ENCODE measurements at places on chromosomes 4 and X.

DNA sequence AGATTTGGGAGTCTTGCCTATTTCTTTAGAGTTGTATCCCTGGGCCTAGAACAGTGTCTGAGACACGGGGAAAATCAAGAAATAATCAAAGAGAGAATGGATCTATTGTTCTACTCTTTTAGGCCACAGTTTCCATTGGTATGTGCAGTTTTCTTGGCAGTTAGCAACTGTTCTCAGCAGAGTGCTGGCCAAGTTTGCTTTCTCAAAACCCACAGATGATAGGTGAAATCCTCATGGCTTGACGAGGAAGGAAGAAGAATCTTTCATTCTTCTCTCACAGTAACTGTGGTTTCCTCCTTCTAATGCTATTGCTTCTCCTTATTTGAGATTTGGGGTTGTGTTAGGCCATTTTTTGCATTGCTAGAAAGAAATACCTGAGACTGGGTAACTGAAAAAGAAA, 42.2 kb downstream of the AGA start:
- no peak for DNase-seq

DNA sequence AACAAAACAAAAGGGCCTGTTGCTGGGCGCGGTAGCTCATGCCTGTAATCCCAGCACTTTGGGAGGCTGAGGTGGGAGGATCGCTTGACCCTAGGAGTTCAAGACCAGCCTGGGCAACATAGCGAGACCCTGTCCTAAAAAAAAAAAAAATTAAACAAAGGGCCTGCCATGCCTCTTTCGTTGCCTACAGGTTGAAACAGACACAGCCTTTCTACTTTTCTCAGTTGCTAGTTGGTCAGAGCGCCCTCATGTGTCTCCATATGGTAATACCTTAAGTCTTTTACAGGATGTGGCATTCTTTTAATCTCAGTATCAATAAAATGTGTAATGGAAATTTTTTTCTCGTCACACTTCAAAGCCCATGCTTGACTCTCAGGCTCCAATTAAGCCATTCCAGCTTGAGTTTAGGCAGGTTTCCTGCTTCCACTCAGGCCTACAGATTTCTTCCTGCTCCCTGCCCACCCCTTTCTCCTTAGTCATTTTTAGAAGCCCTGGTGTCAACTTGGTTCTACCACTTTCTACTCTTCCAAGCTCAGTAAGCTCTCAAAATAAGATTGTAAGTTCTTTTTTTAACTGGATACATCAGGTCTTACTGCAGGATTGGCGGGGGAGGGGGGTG, 4.6 kb upstream of the SOWAHD start:
- no peak for DNase-seq

- no peak for DNase-seq
These were observed 30.4 kb downstream of the FNIP2 start for GRCh38 chr4:158799013-158799770.

DNA sequence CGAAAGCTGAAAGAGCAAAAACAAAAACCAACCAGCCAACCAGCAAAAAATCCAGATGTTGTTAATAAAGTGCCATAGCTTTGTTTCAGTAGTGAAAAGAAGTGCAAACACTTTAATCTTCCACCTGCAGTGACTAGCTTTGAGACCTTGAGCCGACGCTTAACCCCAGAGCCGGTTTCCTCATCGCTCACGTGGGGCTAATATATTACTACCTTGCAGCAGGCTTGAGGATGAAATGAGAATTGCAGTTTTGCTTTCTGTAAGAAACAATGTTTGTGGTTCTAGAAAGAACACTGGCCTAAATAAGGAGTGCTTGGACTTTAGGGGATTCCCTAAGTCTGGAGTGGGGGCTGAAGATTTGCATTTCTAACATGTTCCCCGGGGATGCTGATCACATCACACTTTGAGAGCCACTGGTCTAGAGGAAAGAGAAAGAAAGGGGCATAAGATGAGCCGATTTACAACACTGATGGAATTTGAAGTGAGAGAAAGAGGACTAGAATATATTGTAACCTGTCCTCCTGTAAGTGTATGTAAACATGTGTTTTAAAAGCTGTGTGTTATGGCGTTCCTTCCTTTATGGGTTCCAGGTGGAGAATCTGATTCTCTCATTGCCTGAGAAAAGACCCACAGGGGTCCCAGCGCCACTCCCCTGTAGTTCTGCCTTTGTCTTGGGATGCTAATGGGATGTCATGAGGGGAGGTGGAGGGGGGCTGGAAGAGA, 1.4 kb downstream of the FGF2 start:
- DNase-seq, result no peak

GRCh38 chrX:109966246-109966645, 36.7 kb upstream of the TMEM164 start:
- no peak for DNase-seq

- no peak for DNase-seq
These were observed 144.7 kb downstream of the ZAR1 start for GRCh38 chr4:48634688-48635308.

DNA sequence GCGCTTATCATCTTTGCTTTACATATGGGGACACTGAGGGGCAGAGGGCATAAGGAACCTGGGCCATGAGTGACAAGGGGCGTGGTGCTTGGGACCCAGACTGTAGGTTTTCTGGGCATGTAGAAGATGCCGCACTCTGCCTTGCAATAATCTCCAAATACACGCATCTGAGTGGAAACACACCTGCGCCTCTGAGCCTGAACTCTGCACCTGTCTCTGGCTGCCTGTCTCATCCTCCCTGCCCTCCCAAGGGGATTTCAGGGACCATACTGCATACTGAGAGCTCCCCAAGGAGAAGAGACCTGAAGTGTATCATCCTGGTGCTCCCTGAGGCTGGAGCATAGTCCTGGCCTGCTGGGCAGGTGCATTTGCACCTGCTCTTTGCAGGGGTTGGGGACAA, 34.7 kb upstream of the ASMTL start:
- DNase-seq, result no peak

DNA sequence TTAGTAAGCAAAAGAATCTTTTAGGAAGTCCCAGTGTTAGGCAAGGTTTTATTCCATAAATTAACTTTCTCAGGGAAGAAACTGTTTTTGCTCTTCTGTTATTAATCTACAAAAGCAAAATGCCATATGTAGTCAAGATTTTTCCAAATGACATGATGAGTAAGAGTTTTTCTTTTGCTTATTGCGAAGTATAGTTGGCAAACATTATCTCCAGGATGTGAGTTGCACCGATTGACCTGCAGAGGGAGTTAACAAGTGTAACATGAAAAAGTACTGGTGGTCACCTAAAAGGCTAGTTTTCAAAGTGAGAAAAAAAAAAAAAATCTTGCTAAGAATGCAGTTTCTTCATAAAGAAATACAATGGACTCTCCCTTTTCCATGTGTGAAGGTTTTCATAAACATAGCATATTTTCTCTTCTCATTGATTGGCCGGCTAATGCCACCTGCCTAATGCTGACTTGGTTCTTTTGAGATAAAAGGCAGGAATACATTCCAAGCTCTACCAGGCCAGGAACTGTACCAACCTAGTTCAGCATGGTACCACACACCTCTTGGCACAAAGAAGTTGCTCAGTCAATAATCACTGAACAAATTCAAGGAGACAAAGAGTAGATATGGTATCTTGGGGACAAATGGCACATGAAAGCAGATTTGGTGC, 100.2 kb downstream of the LNX1 start:
- DNase-seq, result no peak

DNA sequence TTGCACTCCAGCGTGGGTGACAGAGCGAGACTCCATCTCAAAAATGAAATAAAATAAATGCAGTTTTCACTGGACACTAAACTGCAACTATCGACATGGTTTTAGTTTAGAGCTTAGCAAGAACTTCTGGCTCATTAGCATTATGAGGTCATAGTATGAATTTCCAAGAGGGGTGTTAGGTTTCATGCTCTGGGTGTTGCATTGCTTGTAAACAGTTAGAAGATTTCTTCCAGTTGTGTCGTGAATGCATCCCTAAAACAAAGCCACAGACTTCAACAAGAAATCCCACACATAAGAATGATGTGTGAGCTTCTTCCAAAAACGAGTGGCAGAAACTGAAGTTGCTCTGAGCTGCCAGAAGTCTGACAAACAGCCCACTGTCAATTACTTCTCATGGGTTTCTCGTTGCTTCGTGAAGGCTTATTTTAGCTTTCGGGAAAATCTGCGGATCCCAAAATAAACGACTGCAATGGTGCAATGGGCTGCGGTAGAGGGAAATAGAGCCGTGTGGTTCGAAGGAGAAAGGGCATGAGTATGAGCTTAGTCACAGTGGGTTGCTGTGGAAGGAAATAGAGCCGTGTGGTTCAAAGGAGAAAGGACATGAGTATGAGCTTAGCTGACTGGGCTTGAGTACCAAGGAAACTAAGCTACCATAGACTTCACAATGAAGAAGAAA, 354.9 kb downstream of the DHRSX start:
- no peak for DNase-seq

DNA sequence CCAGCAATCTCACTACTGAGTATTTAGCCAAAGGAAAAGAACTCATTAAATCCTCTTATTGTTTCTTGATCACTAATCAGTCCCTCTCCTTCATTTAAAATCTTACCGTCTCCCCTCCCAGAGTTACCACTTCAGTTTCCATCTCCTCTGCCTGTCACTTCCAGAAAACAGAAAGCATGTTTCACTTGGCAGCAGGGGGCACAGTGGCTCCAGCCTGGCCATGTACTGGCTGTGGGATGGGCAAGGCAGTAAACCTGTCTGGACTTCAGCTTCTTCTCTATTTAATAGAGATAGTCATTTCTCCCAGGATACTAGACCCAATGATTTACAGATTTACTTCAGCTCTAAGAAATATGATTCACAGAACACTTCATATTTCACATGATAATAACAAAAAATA, 63.2 kb downstream of the CD40LG start:
- DNase-seq, result no peak

- no peak for DNase-seq
These were observed 155.9 kb upstream of the RASGEF1B start for GRCh38 chr4:81627590-81627989.

DNA sequence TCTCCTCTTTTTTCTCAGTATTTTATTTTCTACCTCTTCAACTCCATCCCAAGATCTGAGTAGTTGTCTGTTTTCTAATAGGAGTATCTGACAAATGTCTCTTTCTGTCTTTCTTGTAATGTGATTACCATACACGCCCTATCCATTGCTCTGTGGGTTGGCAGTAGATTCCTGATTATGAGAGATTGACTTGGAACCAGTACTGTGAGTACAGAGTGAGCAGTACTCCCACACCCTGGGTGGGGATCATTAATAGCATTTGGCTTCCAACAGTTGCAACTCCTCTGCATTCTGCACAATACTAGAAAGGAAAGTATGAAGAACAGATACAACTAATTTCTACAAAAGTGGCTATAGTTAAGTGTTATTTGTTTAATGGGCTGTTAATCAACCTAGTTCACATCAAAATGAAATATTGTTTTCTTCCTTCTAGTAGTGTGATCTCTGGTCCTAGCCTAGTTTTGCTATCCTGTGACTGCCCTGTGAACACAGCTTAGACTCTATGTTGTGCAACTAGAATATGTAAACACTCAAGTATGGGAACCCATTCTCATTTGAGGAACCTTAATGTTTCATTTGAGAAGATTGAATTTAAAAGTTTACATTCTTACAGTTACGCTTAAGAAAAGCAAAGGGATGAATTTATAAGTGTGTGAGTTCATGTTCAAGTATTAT, 112.9 kb downstream of the PTPN13 start:
- no peak for DNase-seq

- DNase-seq, result no peak
These were observed 22.4 kb upstream of the MGST2 start for GRCh38 chr4:139643042-139643895.

GRCh38 chrX:2502120-2502667, 1.4 kb upstream of the DHRSX start:
- DNase-seq, result no peak

DNA sequence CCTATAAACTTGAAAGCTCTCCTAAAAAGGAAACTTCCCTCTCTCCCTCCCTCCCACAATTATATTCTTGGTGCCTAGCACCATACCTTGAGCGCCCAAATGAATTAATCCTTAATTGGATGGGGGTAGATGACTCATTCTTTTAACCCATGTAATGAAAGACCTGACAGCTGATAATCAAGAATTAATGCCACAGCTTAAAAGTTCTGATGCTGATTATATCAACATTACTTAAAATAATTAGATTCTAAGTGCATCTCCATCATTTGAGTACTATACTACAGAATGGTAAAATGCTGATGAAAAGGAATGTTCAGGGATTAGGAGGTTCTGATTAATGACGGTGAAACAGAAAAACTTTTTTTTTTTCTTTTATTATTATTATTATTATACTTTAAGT, 117.0 kb downstream of the ENOX2 start:
- DNase-seq, result no peak

GRCh38 chrX:46712764-46713163, 46.2 kb downstream of the SLC9A7 start:
- DNase-seq, result no peak

DNA sequence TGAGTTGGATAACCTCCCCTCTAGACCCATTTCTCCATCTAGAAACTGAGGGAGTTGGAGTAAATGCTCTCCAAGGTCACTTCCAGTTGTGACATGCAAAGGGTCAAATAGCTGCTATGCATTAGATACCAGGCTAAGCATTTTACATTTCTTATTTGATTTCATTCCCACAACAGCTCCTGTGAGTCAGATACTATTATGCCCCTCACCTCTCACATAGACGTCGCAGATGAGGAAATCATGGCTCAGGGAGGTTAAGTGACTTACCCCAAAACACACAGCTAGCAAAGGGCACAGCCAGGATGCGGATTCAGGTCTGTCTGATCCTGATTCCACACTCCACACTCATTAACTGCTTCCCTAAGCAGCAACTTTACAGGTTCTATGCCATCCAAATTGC, 57.7 kb downstream of the PRPS1 start:
- DNase-seq, result no peak

GRCh38 chr4:67161311-67161710, 384.0 kb downstream of the CENPC start:
- DNase-seq, result no peak

GRCh38 chr4:181148470-181148869, 1094.7 kb upstream of the TENM3 start:
- DNase-seq, result no peak

DNA sequence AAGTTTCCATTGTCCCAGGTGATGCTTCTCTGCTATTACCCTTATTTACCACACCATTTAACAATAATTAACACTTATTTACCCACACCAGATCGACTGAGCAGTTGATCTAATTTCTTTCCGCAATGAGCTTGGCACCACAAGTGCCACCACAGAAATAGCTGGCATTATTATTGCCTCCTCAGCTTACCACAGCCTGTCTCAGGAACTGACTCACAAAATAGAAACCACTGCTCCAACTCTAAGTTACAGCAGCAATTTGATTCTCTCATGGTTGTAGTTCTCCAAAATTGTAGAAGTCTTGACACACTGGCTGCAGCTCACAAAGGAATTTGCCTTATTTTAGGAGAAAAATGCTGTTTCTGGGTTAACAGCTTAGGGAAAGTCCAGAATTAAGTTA, 22.5 kb downstream of the ZNF721 start:
- DNase-seq, result no peak

- no peak for DNase-seq
These were observed 4.7 kb downstream of the MAEA start for GRCh38 chr4:1294424-1294823.
